NCI-H2171 (cell line): ENCODE measurements at places on chromosomes 7 and 10.
A peak's percentile ranks its signal among the peaks of the same experiment; 100 is the strongest.

GRCh38 chr7:117047496-117047895 is 94.2 kb downstream of the ST7 start:
- DNase-seq = no peak

DNA sequence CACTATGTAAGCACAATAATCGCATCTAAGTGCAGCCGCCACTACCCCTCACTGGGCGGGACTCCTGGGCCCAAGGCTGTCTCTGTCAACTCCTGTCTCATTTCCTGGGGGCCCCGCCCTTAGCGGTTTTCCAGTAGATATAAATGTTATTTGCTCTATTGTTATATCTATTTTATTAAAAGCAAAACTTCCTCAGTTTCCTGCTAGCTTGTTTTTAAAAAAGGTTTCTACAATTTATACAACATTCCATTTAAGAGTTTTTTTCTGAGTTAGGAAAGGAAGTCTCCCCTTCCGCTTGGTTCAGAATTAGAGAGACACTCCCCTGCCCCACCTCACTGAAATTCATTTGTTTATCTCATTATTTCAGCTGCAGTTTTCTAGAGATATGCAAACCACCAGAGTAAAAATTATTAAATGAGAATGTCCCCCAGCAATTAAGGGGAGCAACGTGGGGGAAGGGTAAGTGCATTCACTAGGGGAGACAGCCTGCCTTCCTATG is 82.7 kb downstream of the RAMP3 start:
- no peak for DNase-seq

DNA sequence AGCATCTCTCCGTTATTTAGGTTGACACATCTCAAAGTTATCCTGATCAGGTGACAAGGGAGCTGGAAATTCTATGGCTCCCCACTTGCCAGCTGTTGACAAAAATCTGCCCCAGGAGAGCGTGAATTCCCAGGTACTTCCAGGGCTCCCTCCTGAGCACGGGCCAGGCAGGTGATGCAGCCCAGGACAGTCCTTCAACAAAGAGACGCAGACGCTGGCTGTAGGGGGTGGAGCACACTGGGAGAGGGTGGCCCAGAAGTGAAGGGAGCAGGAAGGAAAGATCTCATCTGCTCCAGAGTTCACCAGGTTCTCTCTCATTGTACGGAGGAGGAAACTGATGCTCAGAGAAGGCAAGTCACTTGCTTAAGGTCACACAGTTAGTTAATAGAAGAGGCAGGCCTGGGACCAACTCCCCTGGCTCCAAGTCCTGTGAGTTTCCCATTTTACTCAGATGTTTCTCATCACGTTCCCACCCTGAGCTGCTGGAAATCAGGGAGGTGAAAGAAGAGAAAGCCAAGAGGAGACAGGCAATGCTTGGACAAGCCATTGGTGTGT is 41.0 kb upstream of the CHST3 start:
- no peak for DNase-seq

- no peak for DNase-seq
These were observed 13.2 kb upstream of the PWWP2B start for GRCh38 chr10:132383751-132384196.

- no peak for DNase-seq
These were observed 99.1 kb downstream of the BMPR1A start for GRCh38 chr10:86855513-86855912.

GRCh38 chr7:80731281-80731680 is 92.8 kb downstream of the CD36 start:
- no peak for DNase-seq

DNA sequence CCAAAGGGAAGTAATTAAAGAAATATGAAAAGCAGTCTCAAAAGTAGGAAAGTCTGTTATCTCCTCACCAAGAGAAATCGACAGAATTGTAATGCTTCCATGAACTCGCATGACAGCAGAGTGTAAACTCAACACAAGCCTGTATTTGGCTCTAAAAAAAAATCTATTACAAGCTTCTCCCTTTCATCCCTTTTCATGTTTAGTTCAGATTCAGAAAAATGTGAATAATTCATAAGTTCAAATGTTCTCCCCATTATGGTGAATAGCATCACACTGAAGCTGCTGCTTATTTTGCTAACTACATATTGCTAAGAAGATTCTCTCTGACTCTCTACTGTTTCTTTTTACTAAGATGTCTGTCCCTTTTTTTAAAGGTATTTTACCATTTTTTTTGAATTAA is 910.3 kb upstream of the MBL2 start:
- DNase-seq = no peak

- DNase-seq = no peak
These were observed 661.9 kb downstream of the SORCS1 start for GRCh38 chr10:106502641-106503040.

- DNase-seq = no peak
These were observed 2.2 kb downstream of the MAFK start for GRCh38 chr7:1532456-1533254.

GRCh38 chr10:70432101-70432500 is 9.4 kb downstream of the NODAL start:
- DNase-seq = no peak

DNA sequence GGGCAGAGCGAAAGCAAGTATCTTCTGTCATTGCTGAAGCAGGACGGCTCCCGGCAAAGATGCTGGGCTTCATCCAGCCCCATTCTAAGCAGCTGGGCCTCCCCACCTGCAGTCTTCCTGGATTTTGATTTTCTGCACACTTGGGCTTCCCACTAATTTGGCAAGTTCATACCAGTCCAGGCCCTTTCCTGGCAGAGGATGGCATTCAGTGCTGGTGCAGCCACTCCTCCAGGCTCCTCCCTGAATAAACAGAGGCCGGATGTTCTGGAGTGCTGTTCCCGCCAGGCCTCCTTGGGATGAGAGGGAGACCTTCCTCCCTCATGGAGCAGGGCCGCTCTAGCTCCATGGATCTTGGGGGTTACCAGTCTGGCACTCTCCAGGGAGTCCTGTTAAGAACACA is 3.4 kb downstream of the BAG3 start:
- DNase-seq = peak; percentile 38

DNA sequence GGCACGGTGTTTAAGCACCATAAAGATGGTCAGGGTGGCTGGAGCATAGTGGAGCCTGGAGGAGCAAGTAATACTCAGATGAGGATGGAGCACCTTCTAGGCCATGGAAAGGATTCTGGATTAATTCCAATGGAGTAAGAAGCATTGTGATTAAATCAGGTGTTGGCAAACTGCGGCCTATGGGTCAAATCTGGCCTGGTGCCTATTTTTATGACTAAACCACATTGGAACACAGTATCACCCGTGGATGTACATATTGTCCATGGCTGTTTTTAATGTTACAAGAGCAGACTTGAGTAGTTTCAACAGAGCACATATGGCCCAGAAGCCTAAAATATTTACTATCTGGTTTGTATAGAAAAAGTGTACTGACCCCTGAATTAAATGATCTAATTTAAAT is 49.9 kb upstream of the TMEM248 start:
- DNase-seq = no peak

DNA sequence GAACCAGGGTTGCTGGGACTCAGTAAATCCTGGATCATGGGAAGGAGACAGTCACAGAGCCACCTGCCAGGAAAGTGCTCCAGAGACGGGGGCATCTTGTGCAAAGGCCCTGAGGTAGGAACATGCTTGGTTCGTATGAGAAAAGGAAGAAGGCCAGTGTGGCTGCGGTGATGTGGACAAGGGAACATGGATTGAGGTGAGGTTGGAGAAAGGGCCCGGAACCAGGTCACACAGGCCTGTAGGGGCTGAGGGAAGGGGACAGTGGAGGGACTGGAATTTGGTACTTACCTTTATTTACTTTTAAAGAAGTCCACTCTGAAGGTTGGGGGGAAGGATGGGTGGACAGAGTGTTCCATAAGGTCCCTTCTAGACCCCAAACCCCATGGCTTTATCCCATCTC is 32.9 kb upstream of the CXCL12 start:
- DNase-seq = no peak

- no peak for DNase-seq
These were observed 9.1 kb upstream of the PRKAR2B start for GRCh38 chr7:107035446-107035845.

- DNase-seq = no peak
These were observed 11.6 kb downstream of the RPS24 start for GRCh38 chr10:78045237-78045636.

- no peak for DNase-seq
These were observed 117.1 kb upstream of the DPP6 start for GRCh38 chr7:153935095-153935494.

- DNase-seq = no peak
These were observed 174.0 kb upstream of the TCF7L2 start for GRCh38 chr10:112775892-112776674.

DNA sequence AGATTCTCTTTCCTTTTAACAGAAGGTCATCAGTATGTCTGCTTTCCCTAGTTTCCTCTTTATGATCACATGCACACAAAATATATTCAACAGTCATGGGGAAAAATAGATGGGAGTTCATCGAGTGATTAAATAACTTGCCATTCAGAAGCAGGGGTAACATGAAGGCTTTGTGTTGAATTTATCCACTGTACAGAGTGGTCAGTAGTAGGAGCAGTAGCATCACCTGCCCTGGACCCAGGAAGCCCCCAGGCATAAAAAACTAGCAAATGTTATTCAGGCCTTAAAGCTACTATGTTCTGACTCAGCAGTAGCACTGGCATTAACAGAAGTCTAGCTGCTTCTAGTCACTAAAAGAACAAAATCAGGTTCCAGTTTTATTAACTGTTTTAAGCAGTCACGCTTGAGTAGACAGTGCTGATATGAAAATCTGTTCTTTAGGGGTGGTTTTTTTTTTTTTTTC is 31.4 kb upstream of the FAM133B start:
- no peak for DNase-seq

GRCh38 chr7:18535810-18536415 is 40.4 kb downstream of the HDAC9 start:
- DNase-seq = no peak

GRCh38 chr7:50531401-50531911 is 33.7 kb downstream of the DDC start:
- DNase-seq = peak; percentile 79

GRCh38 chr7:11355399-11356005 is 381.8 kb downstream of the PHF14 start:
- no peak for DNase-seq

DNA sequence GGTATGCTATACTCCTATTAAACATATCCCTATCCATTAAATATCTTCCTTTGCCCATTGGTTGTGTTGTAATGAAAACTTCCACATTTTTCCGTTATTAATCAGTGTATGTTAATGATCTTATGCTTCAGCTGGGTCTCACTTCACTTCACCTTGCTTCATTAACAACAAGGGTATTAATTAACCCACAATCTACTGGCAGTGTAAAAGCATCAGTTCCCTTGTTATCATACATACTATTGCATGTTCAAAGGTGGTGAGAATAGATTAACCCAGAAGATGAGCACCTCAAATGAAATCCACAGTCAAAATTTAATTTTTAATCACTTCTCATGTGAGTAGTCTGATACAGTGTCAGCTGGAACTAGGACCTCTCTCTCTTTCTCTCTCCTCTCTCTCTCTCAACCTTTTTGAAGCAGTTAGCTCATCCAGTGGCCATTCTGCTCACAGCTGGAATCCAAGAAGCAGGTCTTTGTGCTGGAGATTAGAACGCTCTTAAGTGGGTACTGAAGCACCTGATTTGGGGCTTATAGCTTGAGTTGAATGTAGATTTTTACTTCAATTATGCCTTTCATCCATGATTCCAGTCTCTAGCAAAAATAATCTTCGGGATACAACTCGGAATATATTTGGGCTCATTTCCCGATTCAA is 172.3 kb downstream of the RAPGEF5 start:
- no peak for DNase-seq

DNA sequence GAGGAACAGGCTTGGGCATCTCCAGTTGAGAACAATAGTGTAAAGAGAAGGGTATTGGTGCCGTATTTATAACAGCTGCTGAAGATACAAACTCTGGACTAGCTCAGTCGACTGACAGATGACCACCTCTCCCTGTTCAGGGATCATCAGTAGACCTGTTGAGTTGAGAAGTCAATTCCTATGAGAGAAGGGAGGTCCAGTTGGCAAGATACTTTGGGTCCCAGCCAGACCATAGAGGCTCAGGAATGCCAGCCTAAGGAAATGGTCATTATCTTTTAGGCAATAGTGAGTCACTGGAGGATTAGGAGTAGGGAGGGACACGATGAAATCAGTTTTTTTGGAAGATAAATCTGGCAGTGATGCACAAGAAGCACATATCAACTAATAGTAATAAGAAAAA is 202.9 kb downstream of the TRIL start:
- no peak for DNase-seq

DNA sequence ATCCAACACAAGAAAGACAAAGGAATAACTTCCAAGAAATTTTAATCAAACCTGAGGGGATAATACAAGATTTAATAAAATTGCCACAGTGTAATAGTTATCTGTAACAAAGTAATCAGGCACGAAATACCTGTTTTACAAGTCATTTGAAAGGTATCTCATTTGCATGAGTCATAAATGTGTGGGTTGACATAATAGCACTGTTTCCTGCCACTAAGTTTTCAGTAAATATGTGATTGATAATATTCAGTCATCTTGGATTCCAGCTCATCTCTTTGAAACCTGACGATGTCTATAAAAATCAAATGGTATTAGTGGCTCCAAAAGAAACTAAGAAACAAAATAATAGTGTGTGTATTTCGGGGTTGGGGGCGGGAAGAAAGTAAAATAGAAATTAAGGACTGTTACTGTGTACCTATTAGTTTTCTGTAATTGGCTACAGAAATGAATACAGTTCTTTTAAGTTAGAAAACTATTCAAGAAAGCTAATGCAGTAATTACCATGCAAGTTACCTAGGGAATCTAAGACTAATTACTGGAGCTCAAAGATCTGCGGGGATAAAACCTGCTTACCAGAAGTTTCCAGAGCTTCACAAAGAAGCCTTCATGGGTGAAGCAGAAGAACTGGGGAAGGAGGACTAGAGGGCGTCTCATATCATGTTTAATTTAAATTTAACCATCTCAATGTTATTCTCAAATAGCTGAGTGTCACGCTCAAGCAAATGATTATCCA is 100.7 kb downstream of the ST8SIA6 start:
- DNase-seq = no peak

GRCh38 chr7:10588084-10588483 is 385.6 kb upstream of the PHF14 start:
- no peak for DNase-seq

- no peak for DNase-seq
These were observed 36.4 kb downstream of the USP54 start for GRCh38 chr10:73554721-73555120.

DNA sequence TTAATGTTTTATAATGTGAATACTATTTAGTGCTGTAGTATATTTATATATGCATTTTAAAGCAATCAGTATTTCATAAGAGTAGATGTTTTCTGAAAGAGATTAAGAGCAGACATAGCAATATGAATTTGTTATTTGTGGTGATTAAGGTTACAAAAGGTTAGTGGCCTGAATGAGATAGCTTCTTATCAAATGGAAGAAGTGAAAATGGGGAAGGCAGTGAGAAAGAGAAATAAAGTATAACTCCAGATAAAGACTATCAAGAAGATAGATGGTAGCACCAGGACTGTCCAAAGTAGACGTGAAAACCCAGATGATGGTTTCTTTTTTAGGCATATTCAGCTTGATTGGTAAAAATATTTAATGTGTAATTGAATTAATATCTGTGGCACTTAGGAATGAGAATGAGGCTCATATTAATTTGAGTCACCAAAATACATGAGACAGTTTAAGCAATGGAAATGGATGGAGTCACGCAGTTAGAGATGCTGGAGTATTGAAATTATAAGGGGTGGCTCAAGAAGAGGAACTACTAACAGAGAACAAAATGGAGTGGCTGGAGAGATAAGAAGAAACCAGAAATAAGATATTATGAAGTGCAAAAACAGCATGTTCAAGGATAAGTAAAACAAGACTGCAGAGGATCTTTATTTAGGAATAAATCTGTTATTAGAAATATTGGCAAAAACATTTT is 288.0 kb upstream of the SEMA3C start:
- DNase-seq = no peak

- DNase-seq = no peak
These were observed 6.8 kb upstream of the MYOZ1 start for GRCh38 chr10:73647875-73648651.
